ENCODE measurements at places on chromosomes 16 and 17.
A peak's percentile ranks its signal among the peaks of the same experiment; 100 is the strongest.

- DNase-seq = no peak
Measured at GRCh38 chr16:82567175-82567574, 59.6 kb upstream of the CDH13 start.

- DNase-seq = no peak
Measured at GRCh38 chr17:29716566-29716965, 93.9 kb upstream of the CORO6 start.

DNA sequence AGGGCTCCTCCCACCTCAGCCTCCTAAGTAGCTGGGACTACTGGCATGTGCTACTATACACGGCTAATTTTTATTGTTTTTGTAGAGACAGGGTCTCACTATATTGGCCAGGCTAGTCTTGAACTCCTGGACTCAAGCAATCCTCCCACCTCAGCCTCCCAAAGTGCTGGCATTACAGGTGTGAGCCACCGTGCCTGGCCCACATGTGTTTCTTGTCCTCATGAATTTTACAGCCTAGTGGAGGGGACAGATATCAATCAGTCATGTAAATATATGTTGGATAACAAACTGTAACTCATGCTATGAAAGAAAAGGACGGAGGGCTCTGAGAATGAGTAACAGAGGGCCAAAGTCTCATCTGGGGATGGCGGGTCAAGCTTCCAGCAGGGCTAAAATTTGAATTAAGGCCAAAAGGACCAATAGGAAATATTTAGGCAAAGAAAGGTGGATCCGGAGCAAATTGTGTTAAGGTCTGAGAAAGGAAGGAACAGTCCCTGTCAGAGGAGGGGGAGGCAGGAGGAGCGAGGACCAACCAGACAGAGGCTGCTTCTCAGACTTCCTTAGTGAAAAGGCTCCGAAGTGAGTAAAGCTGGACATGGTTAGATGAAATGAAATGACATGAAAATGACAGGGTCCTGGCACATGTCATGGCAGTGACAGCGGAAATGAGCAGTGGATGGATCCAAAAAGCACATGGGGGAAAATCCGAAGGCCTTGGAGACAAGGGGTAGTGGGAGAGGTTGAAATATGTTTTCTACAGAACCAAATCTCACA is 3.8 kb downstream of the PDZD9 start:
- no peak for DNase-seq

DNA sequence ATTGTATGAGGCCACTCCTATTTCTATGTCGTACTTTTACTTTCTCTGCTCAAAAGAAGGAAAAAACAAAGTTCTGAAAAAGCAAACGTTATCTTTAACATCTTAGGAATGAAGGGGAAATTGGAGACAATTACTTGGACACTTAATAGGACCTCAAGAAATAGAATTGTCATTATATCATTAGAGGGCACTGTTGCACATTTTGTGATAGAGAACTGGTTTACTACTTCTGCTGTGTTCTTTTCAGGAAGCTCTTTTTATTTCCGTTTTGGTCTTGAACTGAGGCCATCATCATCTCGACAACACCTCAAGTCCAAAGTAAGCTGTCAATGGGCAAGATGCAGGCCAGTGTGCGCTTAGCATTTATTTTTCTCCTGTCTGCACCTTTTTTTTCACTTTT is 14.6 kb downstream of the COG4 start:
- DNase-seq = peak; percentile 15

GRCh38 chr17:38556239-38556638 is 49.5 kb downstream of the SRCIN1 start:
- DNase-seq = no peak

- no peak for DNase-seq
Measured at GRCh38 chr16:4612977-4613635, 1.6 kb downstream of the UBALD1 start.

DNA sequence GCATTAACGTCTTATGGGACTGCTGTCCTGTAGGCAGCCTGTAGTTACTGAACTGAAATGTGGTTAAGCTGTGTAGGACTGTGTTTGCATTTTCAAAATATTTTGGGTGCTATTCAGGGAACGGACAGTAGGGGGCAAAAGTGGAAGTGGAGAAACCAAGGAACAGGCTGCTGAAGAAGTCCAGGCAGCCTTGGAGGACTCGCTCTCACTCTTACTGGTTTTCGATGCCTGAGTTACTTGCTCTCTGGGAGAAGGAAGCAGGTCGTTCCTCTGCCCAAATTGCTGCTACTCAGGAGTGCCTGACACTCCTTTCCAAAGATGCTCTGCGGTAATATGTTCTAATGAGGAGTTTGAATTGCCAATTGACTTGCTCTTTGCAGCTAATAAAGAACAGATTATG is 64.5 kb upstream of the RBFOX1 start:
- DNase-seq = peak; percentile 29

- DNase-seq = no peak
Measured at GRCh38 chr16:3655396-3656159, 1.1 kb downstream of the DNASE1 start.

- no peak for DNase-seq
Measured at GRCh38 chr16:4641306-4641687, 16.7 kb downstream of the MGRN1 start.

DNA sequence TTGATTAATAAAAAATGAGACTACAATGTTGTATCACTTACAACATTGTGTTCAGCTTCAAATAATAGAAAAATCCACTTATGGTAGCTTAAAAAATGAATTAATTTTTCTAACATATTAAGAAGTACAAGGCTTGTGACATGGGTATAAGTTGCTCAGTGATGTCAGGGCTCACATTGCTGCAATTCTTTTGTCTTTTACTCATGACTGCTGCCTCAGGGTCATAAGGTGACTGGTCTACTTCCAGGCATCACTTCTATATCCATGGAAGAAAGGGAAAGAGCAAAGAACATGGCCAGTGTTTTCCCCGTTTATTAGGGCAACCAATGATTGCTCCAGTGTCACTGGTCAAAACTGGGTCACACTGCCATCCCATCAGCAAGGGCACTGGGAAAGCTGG is 295.3 kb downstream of the MAP2K4 start:
- DNase-seq = no peak

GRCh38 chr16:26554030-26554429 is 512.7 kb upstream of the C16orf82 start:
- no peak for DNase-seq

- DNase-seq = peak; percentile 84
Measured at GRCh38 chr17:80219013-80219762, 945 bp downstream of the SGSH start.

GRCh38 chr17:74277935-74278334 is 3.9 kb downstream of the DNAI2 start:
- no peak for DNase-seq

GRCh38 chr17:82222816-82223215 is 6.0 kb upstream of the SLC16A3 start:
- DNase-seq = no peak

- DNase-seq = peak; percentile 30
Measured at GRCh38 chr17:63550817-63551639, 751 bp downstream of the DCAF7 start.

- peak; percentile 25 for DNase-seq
Measured at GRCh38 chr17:64638552-64639203, 23.4 kb downstream of the SMURF2 start.

DNA sequence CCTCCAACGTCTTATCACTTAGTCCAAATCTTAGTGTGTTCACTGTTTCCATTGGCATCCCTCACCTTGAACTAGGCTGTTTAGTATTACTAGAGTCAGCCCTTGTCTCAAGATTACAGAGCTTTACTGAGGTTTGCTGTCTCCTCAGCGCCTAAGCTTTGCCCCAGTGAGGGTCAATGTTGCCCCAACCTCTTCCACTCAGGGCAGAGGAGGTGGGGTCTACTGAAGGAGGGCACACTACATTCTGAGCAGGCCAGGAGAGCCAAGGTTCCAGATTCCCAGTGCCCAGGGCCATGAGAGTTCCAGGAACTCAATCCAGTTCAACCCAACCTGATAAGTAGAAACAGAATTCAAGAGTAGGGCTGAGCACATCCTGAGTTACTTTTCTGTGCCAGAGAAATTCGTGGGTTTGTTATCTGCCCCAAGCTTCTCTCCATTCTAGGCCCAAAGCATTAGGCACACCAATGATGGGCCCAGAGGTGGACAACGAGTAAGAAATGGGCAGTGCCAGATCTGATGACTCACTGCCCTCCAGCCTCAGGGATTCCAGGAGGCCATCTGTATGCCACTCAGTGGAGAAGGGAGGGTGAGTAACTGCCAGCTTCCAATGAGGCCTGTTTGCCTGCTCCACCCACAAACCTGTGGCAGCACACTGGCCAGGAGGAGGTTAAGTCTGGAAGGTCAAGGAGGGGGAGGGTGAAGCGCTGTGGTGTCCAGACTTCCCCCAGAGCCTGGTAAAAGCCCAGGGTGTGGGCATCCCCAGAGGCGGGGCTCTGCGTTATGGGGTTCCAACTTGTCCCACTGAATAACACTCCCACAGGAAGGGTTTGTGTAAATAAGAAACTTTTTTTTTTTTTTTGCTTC is 8.2 kb downstream of the TUBG2 start:
- DNase-seq = no peak

GRCh38 chr16:57256601-57257395 is 11.7 kb downstream of the ARL2BP start:
- peak; percentile 85 for DNase-seq

- peak; percentile 77 for DNase-seq
Measured at GRCh38 chr16:30381291-30382041, 895 bp downstream of the SEPTIN1 start.

DNA sequence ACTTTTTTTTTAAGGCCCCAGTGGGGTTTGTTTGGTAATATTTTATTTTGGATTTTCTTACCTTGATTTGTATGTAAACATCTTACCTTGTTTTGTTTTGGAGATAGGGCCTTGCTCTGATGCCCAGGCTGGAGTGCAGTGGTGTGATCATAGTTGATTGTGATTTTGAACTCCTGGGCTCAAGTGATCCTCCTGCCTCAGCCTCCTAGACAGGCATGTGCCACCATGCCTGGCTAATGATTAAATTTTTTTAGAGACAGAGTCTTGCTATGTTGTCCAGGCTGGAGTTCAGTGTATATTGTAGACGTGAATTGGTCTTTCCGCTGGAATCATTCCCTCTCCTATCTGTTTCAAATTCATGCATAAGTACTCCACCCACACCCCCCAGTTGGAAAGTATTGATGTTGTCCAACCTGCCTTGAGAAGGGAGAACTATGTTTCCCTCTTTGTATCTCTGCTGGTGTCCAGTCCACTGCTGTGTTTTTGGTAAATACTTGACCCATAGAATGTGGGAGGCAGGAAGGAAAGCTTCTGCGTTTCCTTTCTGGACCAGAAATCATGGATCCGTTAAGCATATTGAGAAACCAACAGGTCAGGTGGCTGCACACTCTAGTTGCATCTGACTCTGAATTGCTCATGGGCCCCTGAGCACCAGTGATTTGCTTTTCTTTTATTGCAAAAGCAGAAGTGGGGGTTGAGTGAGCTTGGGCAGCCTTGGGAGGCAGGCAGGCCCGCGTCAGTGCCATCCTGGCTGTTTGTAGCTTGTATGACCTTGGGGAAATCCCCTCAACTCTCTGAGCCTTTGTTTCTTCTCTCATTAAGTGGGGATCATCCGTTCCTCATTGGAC is 25.0 kb downstream of the RMI2 start:
- no peak for DNase-seq

GRCh38 chr17:48462946-48463345 is 32.9 kb upstream of the SKAP1 start:
- no peak for DNase-seq

DNA sequence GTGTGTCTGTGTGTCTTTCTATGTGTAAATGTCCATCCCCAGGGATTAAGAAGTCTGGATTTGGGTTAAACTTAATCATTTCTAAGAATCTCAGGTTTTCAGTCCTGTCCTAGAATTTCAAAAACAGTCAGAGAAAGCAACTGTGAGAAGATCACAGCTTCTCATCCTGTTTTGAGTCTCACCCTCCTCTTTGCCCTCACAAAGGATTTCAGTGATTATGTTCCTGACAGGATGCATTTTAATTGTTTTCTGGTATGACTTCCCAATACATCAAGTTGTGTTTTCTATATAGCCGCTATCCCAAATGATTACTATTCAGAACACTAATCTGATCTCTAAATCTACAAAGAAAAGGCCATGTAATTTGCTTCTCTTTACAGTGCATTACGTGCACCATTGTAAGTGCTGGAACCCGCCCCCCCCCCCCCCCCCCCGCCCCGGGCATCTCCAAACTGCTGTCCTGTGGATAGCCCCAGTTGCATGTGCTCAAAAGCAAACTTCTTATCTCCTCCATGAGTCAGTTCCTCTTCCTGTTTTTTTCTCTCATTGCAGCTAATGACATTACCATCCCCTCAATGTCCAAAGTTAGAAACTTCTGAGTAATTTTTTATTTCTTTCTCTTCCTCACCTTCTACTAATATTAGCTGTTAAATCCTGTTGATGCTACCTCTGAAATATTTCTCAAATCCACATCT is 73.9 kb downstream of the CDH13 start:
- DNase-seq = no peak

GRCh38 chr16:19842426-19843157 is 42.1 kb downstream of the GPRC5B start:
- no peak for DNase-seq

DNA sequence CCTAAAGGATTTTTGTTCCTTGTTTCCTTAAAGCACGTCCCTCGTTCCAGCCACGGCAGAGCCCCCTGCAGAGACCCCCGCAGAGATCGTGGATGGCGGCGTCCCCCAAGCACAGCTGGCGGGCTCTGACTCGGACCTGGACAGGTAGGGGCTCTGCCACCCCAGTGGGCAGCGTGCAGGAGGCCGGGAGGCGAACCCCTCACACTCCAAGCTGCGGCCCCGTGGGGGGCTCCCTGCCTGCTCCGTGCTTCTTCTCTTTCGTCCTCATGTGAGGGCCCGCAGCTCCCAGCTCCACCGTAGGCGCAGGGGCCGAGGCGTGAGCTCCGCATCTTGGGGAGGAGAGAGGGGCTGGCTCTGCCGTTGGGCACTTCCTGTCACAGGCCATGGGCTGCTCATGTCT is 8.5 kb downstream of the TELO2 start:
- no peak for DNase-seq

GRCh38 chr16:9808210-9808609 is 374.0 kb downstream of the GRIN2A start:
- DNase-seq = no peak

GRCh38 chr16:78647491-78647890 is 548.0 kb downstream of the WWOX start:
- DNase-seq = no peak

DNA sequence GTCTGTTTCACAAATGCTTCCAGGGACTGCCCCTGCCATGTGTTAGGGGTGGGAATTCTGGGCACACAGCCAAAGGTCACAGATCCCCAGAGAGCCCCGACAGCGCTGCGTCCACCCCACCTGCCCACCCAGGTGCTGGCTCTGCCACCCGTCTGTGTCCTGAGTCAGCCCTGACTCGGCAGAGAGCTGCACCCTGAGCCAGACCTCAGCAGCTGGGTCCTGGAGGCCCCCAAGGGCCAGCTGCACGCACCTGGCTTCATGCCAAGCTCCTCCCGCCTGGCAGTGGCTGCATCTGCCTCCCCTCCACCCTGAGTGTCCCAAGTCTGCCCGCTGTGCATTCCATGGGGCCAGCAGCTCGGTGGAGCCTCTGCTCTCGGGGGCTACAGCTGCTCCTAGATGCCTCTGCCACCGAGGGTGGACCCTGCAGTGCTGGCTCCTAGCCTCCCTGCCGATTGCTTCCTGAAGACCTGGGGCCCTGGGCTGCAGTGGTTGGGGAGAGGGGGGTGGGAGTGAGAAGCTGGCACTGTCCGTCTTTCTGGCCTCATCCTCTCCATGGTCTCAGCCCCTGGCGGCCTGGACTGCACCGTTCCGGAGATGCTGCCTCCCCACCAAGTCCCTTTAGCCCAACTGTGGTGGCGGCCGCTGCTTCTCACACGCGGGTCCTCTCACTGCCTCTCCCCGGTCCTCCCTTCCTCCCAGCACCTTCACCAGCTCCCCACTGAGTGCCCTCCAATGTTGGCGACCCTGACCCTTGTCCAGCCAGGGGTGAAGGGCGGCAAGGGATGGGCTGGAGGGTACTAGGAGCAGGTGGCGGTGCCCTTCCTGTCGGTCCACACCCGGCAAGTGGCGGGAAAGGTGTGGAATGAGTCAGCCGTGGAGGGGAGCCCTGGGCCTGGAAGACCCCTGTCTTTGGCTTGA is 3.0 kb downstream of the SECTM1 start:
- DNase-seq = no peak
